NCI-H2081 (cell line): ENCODE measurements at places on chromosomes 1 and 21.

- DNase-seq, result no peak
Measured at GRCh38 chr1:117959364-117959763, 29.8 kb downstream of the WDR3 start.

- no peak for DNase-seq
Measured at GRCh38 chr1:8693107-8693506, 124.3 kb downstream of the RERE start.

DNA sequence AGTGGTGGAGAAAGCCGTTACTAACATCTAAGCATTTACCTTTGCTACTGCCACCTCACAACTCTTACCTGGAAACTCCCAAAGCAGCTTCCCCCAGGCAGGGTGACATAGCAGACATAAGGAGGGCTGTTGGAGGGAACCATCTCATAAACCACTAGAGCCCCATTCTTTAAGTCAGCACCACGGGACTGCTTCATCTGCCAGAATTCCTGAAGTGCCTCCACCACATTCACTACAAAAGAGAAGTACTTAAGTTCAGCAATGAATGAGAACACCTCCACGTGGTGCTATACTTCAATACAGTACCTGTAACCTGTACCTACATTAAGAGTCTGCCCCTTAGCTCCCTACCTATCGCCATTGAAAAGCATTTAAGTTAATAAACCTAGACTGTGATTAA is 10.3 kb downstream of the LIX1L start:
- no peak for DNase-seq

- DNase-seq, result no peak
Measured at GRCh38 chr1:232389744-232390143, 240.2 kb downstream of the SIPA1L2 start.

GRCh38 chr1:45820173-45820572 is 16.8 kb downstream of the MAST2 start:
- DNase-seq, result no peak

DNA sequence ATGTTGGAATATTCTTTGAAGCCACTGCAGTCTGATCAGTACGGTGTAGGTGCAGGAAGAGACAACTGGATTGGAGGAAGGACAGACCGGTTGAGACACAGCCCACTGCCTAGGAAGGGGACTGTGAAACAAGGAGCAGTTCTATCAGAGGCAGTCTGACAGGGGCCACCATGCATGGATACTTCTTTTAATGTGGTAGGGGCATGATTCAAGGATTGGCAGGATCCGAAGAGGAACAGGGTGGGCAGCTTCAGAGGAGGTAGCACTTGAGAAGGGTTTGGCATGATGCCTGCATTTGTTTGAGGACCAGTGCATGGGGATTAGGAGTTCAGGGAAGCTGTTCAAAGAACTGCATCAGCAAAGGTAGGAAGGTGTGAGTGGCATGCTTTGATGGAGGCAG is 167.9 kb downstream of the DYRK1A start:
- no peak for DNase-seq
